Activated T-cell treated with anti-CD3 and anti-CD28 coated beads for 1 hour (primary cell): ENCODE measurements at places on chromosomes 2 and 18.

GRCh38 chr2:101132202-101132601 lies 19.0 kb downstream of the TBC1D8 start:
- no peak for DNase-seq

DNA sequence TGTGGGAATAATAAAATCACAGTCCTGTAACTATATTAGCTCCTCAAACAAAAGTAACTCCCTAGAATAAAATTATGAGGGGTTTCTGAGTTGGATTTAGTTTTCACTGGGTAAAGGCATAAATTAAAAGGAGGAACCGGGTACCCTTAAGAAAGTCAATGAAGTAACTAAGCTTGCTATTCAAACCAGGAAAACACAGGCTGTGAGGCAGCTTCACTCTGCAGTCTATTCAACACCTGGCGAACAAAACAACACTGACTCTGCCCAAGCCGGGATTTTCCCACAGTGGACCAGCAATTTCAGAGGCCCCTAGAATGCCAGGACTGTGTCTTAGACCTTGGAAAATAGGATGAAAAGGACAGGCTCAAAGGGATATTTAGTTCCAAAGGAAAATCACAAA lies 24.6 kb upstream of the CREB1 start:
- no peak for DNase-seq

GRCh38 chr2:133576714-133577113 lies 8.5 kb upstream of the NCKAP5 start:
- no peak for DNase-seq

- peak; percentile 24 for DNase-seq
These were observed 664 bp downstream of the CAMKMT start for GRCh38 chr2:44362207-44363015.

- DNase-seq = no peak
These were observed 72.5 kb downstream of the NOL10 start for GRCh38 chr2:10617241-10617640.
